ENCODE measurements at places on chromosomes 4 and X.
A peak's percentile ranks its signal among the peaks of the same experiment; 100 is the strongest.

GRCh38 chr4:48324281-48324680 lies 17.0 kb upstream of the SLAIN2 start:
- no peak for DNase-seq

GRCh38 chr4:99077177-99077576 lies 11.4 kb downstream of the ADH5 start:
- no peak for DNase-seq

- no peak for DNase-seq
Observed at GRCh38 chrX:10233696-10234095, 76.9 kb downstream of the CLCN4 start.

GRCh38 chrX:47958761-47959342 lies 44.9 kb downstream of the ZNF182 start:
- DNase-seq, result peak; percentile 3

DNA sequence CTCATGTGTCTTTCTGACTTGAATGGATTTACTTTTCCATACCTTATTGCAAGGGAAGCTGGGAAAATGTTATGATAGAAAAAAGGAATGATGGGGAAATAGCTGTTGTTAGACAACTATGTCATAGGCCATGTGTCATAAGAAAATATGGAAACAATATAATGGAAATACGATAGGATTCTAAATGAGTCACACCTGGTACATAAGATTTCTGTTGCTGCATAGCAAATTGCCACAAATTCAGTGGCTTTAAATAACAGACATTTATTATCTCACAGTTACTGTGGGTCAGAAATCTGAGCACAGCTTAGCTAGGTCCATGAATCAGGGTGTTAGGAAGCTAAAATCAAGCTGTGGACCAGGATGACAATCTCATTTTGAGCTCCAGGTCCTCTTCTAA lies 44.6 kb upstream of the ANKRD50 start:
- DNase-seq, result no peak

DNA sequence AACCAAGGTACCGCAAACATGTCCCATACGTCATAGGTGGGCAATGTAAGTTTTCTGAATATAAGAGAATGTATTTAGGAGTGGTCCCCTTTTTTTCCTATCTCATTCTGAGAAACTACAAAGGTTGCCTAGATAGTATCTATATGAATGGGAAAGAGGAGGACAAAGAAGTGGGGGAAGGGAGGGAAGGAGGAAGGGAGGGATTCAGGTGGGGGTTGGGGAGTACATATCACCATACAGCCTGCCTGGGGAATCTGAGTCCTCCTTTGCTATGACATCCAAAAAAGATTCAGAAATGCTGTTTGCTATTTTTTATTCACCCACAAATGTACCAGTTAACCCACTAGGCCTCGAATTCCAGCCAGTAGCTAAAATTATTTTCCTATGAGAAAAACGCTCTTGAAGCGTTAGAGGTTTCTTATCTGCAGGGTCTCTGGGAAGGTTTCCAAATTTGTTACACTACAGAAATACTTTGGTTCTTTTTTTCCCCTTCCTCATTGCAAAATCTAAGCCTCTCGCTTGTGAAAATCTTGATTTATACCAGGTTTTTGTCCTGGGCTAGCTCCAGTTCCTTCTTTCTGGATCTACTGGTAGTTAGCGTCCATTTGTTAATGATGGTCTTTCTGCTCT lies 212.9 kb downstream of the NSUN7 start:
- no peak for DNase-seq

GRCh38 chr4:996030-996996 lies 3.1 kb upstream of the SLC26A1 start:
- DNase-seq, result no peak

- DNase-seq, result no peak
Observed at GRCh38 chr4:102328045-102328444, 17.2 kb downstream of the SLC39A8 start.

DNA sequence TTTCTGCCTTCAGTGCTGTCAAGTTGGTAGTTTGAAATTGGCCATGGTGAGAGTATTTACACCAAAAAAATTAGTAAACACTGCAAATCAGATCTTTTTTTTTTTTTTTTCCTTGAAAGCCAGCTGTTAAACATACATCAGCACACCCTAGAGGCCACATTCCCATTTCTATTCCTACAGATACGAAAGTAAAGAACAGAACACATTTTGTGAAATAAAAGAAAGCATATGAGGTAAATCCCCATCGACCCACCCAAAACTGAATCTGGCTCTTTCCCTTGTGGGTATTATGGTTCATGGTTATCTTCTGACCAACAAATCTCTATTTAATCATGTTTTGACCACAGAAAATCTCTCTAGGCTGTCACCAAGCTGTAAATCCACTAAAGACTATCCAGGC lies 41.8 kb upstream of the AP1AR start:
- DNase-seq, result no peak

GRCh38 chr4:155571184-155571944 lies 95.3 kb upstream of the GUCY1A1 start:
- DNase-seq, result no peak

DNA sequence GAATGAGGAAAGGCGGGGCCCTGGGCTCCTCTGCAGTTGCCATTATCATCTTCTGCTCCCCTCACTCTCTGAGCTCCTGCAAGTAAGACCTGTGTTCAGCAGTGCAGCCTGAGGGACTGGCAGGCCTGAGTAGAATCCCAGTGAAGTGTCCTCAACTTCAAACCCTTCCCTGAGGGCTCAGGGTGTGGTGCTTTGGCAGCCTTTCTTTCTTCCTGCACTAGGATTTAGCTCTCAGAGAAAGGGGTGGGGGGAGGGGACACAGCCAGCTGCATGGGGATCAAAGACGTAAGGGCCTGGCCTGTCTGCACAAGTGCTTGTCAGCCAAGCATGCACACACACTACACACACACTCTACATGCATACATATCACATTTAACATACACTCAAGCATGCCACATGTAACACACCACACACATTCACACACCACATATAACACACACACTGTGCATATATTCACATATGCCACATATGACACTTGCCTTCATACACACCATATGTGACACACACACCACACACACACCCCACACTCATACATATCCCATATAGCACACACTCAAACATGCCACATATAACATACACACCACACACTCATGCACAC lies 223.4 kb upstream of the RPL34 start:
- DNase-seq, result no peak

DNA sequence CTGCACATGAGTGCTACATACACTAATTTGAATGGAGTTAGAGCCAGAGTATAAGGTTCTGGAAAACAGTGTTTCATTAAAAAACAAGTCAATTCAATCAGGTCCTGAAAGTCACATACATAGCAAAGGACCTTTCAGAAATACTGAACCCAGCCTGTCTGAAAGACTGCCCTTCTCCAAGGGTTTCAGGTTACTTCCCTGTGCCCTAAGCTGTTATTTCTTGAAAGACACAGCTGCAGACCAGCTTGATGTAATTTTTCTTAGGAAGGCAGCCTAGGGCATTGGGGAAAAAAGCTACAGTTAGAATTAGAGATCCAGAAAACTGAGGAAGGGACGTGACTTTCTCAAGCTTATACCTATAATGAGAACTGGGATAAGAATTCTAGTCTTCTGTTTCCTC lies 155.9 kb upstream of the MAOA start:
- DNase-seq, result no peak

DNA sequence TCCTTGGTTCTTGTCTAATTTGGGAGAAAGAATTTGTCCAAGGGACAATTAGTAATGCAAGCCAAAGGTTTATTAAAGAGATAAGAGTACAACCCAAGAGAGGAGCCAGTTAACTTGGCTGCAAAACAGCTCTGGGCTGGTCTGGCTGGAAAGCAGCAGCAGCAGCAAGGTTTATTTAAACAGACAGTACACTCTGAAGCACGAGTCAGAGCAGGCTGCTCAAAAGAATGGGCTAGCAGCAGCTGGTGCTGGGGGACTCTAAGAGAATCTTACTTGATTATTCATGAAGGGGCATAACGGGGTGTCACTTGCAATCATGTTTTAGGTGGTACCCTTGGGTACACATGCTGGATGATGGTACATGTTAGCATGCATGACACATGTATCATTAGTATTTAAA lies 17.1 kb upstream of the CT47C1 start:
- no peak for DNase-seq

GRCh38 chrX:154542723-154543424 lies 3.8 kb downstream of the G6PD start:
- DNase-seq, result no peak

DNA sequence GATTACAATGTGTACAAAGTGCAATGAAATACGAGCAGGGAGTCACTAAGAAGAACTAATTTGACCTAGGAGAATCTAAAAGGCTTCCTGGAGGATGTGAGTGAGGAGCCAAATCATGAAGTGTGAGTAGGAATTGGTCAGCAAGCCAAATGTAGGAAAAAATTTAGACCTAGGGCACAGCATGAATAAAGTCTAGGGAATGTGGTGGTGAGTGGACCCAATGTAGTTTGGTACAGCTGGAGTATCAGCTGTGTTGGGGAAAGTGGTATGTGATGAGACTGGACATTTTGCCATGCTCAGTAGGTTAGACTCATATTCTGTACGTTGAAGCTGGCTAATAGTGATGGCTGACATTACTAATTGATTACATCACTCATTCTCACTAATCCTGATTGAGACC lies 191.0 kb downstream of the AFF2 start:
- no peak for DNase-seq

GRCh38 chrX:53798281-53798680 lies 111.8 kb upstream of the HUWE1 start:
- no peak for DNase-seq

- DNase-seq, result no peak
Observed at GRCh38 chrX:138954976-138955375, 243.5 kb upstream of the FGF13 start.

DNA sequence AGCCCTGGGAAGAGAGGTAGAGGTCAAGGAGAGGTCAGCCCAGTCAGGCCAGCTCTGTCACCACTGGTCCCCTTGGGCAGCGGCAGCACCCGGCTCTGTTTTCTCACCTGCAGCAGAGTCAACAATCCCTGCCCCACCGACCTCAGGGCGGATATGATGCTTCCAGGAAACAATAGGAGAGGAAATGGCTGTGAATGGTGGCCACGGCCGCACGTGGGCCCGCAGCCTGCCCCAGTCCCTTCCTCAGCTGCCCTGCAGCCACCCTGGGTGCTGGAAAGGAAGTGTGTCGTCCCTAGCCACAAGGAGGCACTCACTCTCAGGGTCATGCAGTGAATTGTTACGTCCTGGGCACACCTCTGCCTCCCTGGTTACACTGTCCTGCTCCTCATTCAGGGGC lies 92.5 kb upstream of the ENPP6 start:
- DNase-seq, result peak; percentile 13

DNA sequence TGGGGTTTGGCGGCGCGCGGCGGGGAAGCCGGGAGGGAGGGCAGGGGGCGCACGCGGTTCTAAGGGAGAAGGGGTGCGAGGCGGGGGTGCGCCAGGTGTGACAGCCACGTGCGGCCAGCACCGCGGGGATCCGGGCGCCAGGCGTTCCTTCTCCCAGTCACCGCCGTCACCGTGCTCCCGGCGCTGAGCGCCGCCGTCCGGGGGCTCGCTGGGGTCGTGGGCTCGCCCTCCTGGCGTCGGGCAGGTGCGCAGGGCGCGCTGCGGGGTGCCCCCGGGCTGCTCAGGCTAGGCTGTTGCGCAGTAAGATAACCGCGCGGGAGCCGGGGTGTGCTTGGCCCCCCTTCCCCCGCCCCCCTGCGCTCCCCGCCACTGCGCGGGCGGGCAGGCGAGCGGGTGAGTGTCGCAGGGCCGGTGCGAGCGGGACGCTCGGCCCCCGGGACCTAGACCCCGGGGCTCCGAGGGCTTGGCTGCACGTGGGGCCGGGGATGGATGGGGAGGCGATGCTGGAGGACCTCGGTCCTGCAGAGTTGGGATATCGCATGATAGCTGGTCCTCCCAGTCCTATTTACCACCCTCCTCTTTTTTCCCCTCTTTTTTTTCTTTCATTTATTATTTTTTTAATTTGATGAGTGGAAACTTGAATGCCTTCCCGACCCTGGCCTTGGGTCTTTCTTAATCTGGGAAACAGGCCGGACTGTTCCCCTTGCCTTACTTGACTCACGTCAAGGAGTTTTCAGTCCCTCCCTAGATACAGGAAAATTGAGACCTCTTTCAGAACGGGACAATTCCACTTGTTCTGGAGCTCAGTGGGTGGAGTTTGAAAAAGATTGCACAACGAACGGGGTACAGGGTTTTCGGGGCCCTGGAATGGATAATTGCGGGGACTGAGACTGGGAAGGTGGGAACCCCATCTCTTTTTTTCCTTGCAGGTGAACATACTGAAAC lies 797 bp downstream of the TXLNG start:
- DNase-seq, result peak; percentile 26

GRCh38 chr4:150533673-150534072 lies 48.3 kb upstream of the MAB21L2 start:
- no peak for DNase-seq

DNA sequence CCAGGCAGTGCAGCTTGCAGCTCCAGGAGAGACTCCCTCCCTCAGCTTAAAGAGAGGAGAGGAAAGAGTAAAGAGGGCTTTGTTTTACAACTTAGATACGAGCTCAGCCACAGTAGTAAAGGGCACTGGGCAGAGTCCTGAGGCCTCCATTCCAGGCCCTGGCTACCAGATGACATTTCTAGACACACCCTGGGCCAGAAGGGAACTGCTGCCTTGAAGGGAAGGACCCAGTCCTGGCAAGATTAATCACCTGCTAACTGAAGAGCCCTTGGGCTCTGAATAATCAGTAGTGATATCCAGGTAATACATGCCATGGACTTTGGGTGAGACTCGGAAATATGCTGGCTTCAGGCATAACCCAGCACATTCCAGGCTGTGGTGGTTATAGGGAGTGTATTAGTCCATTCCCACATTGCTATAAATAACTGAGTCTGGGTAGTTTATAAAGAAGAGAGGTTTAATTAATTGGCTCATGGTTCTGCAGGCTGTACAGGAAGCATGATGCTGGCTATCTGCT lies 15.3 kb upstream of the SLC16A2 start:
- DNase-seq, result no peak

- DNase-seq, result no peak
Observed at GRCh38 chrX:15664487-15665444, at the start of gene CLTRN. TSS of gene CLTRN (minus strand) at chrX:15664805. CDS start at chrX:15664775, 30 bp downstream.

- DNase-seq, result no peak
Observed at GRCh38 chr4:153090181-153090580, 114.1 kb upstream of the TRIM2 start.

- DNase-seq, result no peak
Observed at GRCh38 chr4:112153211-112153791, 8.0 kb downstream of the FAM241A start.

- no peak for DNase-seq
Observed at GRCh38 chr4:3481113-3481531, 18.0 kb downstream of the DOK7 start.

DNA sequence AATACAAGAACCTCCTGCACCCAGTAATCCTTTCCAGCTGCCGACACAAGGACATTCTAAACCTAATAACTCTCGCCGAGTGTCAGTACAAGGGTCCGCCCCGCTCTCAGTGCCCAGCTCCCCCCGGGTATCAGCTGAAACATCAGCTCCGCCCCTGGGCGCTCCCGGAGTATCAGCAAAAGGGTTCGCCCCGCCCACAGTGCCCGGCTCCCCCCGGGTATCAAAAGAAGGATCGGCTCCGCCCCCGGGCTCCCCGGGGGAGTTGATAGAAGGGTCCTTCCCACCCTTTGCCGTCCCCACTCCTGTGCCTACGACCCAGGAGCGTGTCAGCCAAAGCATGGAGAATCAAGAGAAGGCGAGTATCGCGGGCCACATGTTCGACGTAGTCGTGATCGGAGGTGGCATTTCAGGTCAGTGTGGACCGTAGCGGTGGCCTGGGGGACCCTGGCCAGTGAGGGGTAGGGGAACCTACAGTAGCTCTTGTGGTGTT lies at the start of gene MAOA:
Gene MAOA, plus strand, starts transcription at position 295 of the 490 bp plus-strand sequence. Its CDS starts 43 bp downstream, at position 338.
- peak; percentile 23 for DNase-seq

Data from stimulated activated CD4-positive, alpha-beta T cell treated with anti-CD3 and anti-CD28 coated beads, Interleukin-2, amount 100 ng/mL, for 4 hours (primary cell).